Hematopoietic multipotent progenitor cell treated with erythropoietin and hydrocortisone succinate and interleukin-3 and kit ligand, for 8 days (in vitro differentiated cells): ENCODE measurements at places on chromosomes 1 and 21.

GRCh38 chr1:116407033-116407432 is 34.0 kb downstream of the ATP1A1 start:
- DNase-seq = no peak

- no peak for DNase-seq
Observed at GRCh38 chr1:205935869-205936268, 7.4 kb downstream of the SLC26A9 start.

GRCh38 chr1:44223187-44223610 is 9.9 kb downstream of the DMAP1 start:
- DNase-seq = no peak

DNA sequence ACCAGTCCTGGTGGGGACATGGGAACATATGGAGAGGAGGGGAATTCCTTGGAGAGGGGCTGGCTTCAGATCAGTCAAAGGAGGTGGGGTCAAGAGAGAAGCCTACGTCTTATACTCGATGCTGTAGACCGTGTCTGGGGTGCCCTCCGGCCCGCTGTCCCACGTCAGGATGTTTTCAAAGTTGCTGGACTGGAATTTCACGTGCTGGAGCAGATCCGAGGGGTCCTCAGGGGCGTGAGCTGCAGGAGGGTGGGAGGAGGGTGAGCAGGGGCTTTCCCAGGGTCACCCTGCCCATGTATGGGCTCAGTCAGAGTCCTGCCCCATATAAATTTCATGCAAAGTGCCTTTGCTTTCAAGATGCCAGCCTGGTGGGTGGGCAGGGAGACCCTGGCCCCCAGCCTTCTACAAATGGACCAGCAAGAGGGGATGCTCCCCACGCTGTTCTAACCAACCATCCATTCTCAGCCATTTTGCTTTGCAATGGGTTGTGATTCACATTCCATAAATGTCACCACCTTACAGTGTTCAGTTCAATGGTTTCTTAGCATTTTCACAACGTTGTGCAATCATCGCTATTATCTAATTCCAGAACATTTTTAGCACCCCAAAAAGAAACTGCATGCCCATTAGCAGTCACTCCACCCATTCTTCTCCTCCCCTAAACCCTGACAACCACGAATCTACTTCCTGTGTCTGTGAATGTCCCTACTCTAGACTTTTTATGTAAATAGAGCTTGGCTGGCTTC is 4.3 kb downstream of the IL22RA1 start:
- no peak for DNase-seq

DNA sequence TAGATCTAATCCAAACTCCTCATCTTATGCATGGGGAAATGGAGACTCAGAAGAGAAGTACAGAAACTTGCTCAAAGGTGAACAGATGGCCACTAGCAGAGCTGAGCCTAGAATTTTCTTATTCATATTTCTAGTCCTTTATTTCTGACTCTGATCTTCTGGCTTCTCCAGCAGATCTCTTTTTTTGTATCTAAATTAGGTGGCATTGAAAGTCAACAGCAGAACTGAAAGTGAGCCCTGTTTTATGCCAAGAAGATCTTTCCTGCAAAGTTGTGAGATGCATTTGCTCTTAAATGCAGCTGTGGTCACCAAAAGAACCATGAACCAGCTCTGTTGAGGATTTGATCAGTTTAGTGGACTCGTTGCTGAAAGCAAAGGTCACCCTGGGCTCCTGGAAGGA is 75.5 kb downstream of the KAZN start:
- DNase-seq = no peak

- DNase-seq = no peak
Observed at GRCh38 chr1:16122916-16123315, 33.0 kb downstream of the EPHA2 start.

DNA sequence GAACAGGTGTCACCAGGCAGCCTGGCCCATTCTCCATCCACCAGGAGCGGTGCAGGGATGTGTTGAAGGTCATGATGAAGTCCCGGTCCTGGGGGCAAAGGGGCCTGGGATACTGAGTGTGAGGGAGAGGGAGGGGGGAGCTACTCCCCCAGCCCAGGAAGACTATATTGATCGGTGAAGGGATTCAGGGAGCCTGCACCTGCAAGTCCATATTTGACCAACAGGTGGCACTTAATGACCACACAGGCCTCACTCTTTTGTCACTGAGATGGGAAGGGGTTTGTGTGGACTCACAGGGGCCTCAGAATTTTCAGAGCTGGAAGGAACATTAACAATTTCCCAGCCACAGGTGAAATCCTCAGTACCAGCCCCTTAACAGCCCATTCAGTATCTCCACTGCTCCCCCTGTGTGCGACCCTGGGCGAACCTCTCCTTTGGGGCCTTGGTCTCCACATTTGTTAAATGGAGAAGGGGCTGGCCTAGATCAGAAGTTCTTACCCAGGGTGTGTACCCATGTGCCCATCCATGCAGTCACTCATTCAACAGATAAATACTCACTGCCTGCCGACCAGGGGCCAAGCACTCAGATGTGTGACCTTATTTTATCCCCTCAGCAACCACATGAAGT is 55.6 kb downstream of the NKAIN1 start:
- peak; percentile 53 for DNase-seq

GRCh38 chr1:169115891-169116585 is 9.5 kb downstream of the ATP1B1 start:
- DNase-seq = no peak

- DNase-seq = peak; percentile 25
Observed at GRCh38 chr1:30908696-30909364, at the start of gene SDC3. Gene SDC3, minus strand, starts transcription at chr1:30908758. Its CDS starts 172 bp downstream, at chr1:30908586.

DNA sequence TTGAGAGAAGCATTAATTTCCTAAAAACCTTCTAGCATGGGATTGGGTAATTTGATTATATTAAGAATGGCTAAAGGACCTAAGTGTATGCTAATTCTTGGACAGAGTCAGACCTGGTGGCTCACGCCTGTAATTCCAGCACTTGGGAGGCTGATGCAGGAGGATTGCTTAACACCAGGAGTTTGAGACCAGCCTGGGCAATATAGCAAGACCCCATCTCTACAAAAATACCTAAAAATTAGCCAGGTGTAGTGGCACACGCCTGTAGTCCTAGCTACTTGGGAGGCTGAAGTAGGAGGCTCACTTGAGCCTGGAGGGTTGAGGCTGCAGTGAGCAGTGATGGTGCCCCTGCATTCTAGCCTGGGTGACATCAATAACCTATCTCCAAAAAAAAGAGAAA is 45.9 kb upstream of the BMP8A start:
- DNase-seq = no peak

DNA sequence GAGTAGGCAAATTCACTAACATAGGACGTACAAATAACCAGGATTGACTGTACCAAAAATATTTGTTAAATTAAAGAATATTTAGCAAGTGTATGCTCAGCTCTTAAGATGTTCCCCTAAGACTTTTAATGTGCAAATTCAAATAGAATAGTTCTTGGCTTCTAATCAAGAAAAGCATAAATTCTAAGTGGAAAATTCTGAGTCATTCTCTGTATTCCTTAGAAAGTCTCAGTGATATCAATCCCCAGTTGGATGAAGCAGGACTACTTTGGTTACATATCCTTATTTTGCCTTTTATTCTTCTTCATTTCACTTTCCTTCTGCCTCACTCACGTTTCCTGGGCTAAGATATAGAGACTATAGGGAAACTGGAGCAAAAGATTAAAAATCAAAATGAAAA is 130.2 kb downstream of the IFI44 start:
- no peak for DNase-seq

DNA sequence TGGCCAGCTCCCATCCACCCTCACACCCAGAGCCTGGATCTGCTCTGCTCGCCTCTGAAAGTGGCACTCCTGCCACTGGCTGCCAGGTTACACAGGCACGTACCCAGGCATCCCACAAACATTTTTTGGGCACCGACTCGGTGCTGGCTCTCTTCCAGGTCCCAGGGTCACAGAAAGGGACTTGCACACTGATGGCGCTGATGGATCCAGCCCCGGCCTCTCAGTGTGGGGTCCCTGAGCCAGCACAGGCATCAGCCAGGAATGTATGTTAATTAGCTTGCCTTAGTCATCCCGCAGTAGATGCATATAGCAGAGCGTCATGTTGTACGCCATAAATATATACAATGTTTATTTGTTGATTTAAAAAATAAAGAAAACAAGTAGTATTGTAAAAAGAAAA is 537.2 kb downstream of the NPHP4 start:
- DNase-seq = no peak

- DNase-seq = no peak
Observed at GRCh38 chr1:21259316-21260076, 30.8 kb downstream of the ECE1 start.

DNA sequence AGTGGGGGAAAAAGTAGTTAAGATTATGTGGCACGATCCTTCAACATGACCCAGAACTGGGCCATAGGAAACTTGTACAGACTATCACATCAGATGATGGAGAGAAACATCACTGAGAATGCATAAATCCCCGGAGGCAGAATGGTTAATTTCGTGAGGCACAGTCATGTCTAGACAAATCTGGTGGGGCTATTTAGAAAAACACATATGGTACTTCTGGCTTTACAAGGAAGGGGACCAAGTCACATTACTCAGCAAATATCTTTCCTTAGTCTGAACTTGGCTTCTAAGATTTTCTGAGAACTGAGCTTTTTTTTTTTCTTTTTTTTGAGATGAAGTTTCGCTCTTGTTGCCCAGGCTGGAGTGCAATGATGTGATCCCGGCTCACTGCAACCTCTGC is 9.2 kb upstream of the UQCRHL start:
- DNase-seq = no peak

GRCh38 chr1:12146343-12147112 is 20.3 kb upstream of the TNFRSF1B start:
- DNase-seq = no peak

GRCh38 chr1:94765958-94766357 is 54.2 kb upstream of the SLC44A3 start:
- no peak for DNase-seq

- DNase-seq = no peak
Observed at GRCh38 chr1:231385416-231385748, 36.7 kb downstream of the EGLN1 start.

DNA sequence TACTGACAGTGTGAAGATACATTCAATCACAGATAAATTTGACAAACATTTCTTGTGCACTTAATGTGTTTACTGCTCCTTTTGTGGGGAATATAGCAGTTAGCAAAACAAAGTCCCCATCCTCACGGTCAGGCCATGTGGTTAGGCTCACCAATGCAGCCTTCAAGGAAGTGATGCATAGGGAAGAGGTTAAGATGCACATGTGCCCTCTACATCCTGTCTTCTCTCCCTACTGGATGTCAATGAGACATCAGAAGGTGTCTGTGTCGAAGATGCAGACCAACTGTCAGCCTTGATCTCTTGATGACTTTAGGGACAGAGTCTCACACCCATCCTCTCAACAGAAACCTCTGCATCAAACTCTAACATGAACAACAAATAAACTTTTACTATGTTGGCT is 78.7 kb downstream of the FH start:
- no peak for DNase-seq

GRCh38 chr1:44785029-44785380 is 3.0 kb downstream of the BEST4 start:
- DNase-seq = no peak

DNA sequence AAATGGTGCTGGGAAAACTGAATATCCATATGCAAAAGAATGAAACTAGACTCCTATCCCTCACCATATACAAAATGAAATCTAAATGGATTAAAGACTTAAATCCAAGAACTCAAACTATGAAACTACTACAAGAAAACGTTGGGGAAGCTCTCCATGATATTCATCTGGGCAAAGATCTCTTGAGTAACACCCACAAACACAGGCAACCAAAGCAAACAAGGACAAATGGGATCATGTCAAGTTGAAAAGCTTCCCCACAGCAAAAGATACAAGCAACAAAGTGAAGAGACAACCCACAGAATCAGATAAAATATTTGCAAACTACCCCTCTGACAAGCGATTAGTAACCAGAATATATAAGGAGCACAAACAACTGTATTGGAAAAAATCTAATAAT is 13.8 kb downstream of the TTC13 start:
- no peak for DNase-seq

DNA sequence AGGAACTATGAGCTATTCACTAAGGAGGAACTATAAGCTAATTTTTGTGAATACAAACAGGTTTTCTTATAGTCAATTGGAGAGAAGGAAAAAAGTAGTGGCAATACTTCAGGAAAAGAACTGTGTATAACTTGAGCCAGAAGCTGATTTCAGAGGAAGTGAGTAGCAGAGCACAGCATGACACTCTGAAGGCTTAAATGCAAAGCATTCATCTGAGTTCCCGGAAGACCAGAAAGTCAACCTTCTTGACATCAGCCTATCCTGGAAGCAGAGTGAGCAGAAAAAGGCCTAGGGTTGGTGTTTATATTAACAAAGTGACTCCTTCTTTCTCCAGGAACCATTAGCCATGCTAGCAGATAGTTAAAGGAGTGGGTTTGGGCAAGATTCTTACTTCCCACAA is 545.2 kb downstream of the MRPL39 start:
- no peak for DNase-seq

DNA sequence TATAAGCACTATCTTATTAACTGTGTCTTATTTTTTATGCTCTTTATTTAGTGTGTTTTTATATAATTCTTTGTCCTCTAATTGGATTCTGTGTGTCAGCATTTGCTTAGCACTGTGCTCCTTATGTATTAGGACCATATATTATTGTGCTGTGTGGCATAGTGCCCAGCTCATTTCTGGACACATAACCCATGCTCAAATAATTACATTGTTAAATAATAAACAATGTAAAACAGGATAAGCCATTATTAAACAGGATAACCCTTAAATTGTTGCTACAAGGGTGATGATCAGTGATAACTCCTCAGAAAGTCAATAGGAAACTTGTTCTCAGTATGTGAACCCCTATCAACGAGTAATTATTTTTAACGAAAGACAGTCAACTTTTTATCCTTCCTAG is 150.4 kb downstream of the ADGRL4 start:
- no peak for DNase-seq

GRCh38 chr1:71956613-71957285 is 325.6 kb downstream of the NEGR1 start:
- no peak for DNase-seq

- no peak for DNase-seq
Observed at GRCh38 chr1:109627692-109628399, 8.2 kb downstream of the AMPD2 start.

GRCh38 chr21:34914239-34914638 is 134.9 kb downstream of the RUNX1 start:
- no peak for DNase-seq

- no peak for DNase-seq
Observed at GRCh38 chr1:150703427-150703826, 6.5 kb upstream of the GOLPH3L start.

DNA sequence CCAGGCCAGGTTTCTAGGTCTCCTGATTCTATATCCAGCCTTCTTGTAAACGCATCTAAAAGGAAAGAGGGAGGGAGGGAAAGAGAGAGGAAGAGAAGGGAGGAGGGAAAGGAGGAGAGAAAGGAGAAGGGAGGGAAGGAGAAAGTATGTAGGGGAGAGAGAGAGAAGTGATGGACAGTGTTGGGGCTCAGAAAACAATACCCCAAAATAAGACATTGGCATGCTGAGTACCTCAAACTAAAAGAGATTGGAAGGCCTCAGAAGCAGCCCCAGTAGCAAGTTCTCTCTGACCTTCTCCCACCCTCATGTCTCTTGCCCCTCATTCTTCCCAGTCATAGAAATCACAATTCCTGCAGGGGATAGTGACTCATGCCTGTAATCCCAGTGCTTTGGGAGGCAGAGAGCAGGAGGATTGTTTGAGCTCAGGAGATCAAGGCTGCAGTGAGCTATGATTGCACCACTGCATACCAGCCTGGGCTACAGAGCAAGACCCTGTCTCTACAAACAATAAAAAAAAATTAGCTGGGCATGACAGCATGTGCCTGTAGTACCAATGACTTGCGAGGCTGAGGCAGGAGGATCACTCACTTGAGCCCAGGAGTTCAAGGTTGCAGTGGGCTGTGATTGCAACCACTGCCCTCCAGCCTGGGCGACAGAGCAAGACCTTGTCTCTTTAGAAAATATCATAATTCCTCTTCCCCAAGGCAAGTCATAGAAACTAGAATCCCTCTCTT is 51.2 kb downstream of the DNTTIP2 start:
- DNase-seq = no peak
